HFFc6 (cell line): ENCODE measurements at places on chromosomes 5 and 9. TPM values are rescaled to one million over a fixed set of nuclear protein-coding genes. Genes with fewer than 3 reads are reported as not detected.

DNA sequence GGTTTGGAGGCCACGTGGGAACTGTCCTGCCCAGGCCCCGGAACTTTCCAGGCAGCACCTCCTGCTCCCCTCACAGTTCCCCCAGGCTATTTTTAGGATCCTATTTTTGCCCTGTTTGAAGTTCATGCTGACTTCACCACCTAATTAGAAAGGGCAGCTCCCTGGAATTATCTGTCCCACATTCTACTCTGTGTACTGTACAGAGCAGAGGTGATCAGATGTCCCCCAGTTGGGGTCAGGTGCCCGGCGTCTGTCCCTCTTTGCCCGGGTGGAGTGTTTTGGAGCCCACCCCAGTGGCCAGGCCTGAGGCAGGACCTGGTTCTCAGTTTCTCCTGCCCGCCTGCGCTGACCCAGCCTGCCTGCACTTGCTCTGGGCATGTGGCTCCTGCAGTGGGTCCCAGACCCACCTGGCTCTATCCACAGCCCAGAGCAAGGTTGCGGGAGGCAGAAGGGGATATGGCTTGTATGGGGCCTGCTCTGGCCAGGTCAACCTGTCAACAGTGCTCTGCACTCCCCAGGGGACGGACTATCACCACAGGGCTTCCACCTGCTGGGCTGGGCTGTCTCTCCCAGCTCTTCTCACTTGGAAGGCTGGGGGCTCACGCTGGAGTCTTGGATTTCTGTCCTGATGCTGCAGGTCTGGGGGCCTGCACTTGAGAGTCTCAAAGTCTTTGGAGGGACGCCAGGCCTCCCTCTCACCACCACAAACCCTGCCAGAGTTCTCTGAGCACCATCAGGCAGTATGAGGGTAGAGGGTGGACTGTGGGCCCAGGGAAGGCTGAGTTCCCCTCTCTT, 268.3 kb downstream of the GADD45G start:
- H3K4me1 ChIP-seq: no peaks in the 10 kb centered on the region
- no peaks in the 10 kb centered on the region for H3K36me3 ChIP-seq
- no peak for DNase-seq
- no peak overlapping the region for H3K4me3 ChIP-seq
- H3K27ac ChIP-seq: no peak overlapping the region

DNA sequence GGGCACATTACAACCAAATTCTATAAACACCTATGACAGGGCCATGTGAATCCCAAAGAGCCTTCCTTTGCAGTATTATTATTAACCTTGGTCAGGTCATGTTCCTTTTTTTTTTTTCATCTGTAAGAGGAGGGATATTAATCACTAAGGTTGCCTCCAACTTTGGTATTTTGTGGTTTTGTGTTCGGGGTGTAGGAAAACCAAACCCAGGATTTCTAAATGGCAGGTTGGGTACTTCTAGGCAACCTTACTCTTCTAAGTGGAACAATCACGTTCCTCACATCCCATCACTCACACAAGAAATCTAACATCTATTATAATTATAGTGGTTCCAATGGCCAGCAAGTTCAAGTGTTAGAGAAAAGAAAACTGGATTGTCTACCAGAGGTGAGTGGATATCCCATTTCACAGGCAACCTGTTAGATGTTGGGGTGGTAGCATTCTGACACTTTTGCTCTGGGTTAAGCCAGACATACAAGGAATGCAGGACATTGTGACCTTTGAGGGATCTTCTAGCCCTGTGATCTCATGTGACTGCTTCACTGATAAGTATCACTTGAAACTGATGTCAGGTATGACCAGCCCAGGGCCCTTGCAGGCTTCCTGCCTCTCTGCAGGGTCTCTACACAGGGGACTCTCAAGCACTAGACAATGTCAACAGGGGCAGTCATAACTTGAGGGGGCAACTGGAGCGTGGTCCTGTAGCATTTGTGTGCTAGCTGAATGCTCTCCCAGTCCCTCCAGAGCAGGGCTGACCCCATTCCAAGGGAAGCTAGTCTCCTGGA, 126.2 kb upstream of the VLDLR start:
- peaks cover 29% of the 10 kb centered on the region for H3K4me1 ChIP-seq
- no peaks in the 10 kb centered on the region; the same call in 1 of the 2 replicates for H3K27me3 ChIP-seq
- H3K27ac ChIP-seq: no peak overlapping the region
- DNase-seq: no peak
- no peaks in the 10 kb centered on the region for H3K36me3 ChIP-seq

- peaks cover 19% of the 10 kb centered on the region for H3K27me3 ChIP-seq
- no peak for DNase-seq
- H3K4me3 ChIP-seq: no peak overlapping the region
- no peak overlapping the region for H3K27ac ChIP-seq
- no peaks in the 10 kb centered on the region for H3K36me3 ChIP-seq
- H3K4me1 ChIP-seq: no peaks in the 10 kb centered on the region
Observed at GRCh38 chr9:135037521-135038250, 49.8 kb upstream of the OLFM1 start.

The PCDH12 gene
- 0.11 and 0.31 TPM in 2 replicates for total RNA-seq
